ENCODE measurements at places on chromosomes 7 and 10.

- DNase-seq = no peak
Measured at GRCh38 chr10:91616137-91616536, 16.7 kb downstream of the PPP1R3C start.

DNA sequence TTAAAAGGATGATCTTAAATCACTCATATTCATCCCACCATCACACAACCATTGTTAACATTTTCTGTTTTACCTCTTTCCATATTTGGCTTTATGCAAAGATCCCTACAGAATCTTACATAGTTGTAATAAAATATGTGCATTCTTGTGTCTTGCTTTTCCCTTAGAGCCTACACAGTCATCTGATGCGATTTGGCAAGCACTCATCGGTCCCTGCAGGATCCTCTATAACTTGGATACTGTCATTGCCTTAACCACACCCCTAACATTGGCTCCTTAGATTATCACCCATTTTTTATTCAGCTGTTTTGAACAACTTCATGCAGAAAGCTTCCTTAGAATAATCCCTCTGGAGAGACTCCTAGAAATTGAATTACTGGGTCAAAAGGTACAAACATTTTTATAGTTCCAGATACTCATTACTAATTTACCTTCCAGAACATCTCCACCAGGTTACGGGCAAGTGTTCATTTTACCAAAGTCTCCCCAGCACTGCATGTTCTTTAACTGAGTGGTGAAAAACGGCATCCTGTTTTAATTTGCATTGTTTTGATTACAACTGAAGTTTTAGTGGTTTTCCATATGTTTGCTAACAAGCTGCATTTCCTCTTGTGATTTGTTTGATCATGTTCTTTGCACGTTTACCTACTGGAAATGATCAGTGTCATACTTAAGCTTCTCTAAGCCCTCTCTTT, 268.3 kb downstream of the GRID1 start:
- DNase-seq = no peak

GRCh38 chr7:138125598-138126111, 49.4 kb downstream of the AKR1D1 start:
- DNase-seq = no peak

GRCh38 chr10:71083716-71083975, 128.7 kb upstream of the UNC5B start:
- DNase-seq = no peak

All from stimulated activated CD4-positive, alpha-beta T cell treated with anti-CD3 and anti-CD28 coated beads, Interleukin-2, amount 100 ng/mL, for 24 hours (primary cell).